ENCODE measurements at places on chromosomes 2 and 18.

DNA sequence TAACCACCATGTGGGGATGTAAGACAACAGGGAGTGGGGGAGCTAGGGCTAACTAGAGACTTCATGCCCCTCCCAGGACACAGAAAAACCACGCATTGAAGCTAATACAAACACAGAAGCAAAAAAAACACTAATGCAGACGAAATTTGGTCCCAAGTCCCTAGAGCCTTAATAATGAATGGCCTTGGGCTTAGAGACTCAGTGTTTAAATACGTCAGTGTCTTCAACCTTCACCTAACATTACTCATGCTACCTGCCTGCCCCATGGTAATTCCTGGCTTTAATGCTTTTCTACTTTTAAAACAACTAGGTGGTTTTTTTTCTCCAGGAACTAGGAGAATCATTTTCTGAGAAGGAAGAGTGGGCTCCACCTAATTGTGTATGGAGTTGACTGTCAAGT, 64.1 kb upstream of the ITSN2 start:
- no peak for DNase-seq

- DNase-seq, result no peak
These were observed 1229.1 kb upstream of the ACVR2A start for GRCh38 chr2:146615778-146616177.

GRCh38 chr18:65632236-65632635, 118.6 kb upstream of the CDH7 start:
- no peak for DNase-seq

DNA sequence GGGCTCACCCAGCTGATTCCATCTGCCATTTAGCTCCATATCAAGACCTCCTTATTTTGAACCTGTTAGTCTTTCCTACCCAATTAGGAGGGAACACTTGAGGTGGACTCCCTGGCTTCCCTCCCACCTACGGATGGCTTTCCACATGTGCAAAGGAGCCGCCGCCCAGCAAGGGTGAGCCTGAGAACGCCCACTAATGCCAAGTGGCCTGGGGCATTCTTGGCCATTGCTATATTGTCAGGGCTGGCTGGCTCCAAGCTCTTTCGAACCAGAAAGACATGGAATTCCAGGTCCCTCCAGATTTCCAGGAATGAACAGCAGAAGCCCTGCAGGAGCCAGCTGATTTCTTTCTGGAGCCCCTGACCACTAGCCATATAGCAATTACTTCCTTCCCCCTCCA, 196.2 kb downstream of the SMAD7 start:
- DNase-seq, result no peak

DNA sequence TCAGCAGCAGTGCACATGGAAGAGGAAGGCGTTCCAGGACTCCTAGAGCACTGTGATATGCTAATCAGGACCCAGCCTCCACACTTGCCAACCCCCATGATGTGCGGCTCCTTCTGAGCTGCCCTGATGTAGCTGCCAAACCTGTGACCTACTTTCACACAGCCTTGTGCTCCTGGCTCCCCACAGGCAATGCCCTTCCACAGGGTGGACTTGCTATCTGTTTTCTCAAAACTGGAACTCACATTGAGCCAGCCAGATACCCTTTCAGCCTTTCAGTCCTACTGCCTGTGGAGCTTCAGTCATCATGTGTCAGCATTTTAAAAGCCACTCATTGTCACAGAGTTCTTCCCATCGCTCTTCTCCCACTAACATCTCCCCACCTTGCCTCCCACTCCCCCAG, 181.6 kb downstream of the AFF3 start:
- no peak for DNase-seq

DNA sequence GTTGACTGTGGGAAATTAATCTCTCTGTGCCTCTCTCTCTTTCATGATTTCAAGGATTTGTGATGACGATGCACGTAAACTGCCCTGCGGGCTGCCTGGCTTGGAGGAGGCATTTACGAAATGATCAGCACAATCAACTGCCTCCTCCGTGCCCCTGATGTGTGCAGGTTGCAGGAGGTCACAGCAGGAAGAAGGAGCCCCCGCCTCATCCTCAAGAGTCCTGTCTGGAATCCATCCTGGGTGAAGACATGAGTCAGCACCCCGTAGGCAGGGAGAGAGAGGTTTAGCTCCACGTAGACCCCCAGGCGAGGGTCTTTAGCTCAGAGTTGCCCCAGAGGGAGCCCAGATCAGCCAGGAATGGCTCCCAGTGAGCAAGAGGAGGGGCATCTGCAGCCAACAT, 17.1 kb upstream of the TEX51 start:
- DNase-seq, result no peak

DNA sequence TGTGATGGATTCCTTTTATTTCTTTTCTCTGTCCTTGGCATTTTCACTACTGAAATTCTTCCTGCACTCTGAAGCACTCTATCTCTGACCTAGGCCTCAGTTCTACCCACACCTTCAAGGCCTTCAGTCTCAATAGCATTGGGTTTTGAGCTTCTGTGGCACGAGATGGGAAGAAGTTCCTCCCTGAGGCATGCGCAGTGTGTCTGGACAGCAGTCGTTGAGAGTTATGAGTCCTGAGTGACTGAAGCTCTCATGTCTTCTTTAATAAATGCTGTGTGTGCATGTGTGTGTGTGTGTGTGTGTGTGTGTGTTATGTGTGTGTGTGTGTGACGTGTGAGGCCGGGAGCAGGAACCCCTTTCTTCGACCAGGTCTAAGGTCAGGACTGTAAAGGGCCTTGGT, 95.8 kb upstream of the DAPL1 start:
- DNase-seq, result no peak

- DNase-seq, result no peak
These were observed 199.2 kb upstream of the TNP1 start for GRCh38 chr2:217058791-217059755.

DNA sequence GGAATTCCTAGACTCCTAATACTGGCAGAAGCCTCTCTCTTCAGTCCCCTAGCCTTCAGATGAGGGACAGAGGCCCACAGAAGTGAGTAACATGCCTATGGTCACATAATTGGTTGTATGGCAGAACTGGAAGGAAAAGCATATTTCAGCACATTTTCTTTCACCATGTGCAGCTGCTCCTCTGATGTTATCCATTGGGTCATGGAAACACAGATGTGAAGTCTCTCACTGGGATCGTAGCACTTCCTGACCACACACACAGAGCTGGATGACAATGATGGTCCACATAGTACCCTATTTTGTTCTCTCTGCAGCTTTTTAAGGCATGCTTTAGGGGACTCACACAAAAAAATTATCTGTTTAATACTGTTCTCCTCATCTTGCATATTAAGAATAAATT, 24.5 kb downstream of the MYO3B start:
- no peak for DNase-seq

DNA sequence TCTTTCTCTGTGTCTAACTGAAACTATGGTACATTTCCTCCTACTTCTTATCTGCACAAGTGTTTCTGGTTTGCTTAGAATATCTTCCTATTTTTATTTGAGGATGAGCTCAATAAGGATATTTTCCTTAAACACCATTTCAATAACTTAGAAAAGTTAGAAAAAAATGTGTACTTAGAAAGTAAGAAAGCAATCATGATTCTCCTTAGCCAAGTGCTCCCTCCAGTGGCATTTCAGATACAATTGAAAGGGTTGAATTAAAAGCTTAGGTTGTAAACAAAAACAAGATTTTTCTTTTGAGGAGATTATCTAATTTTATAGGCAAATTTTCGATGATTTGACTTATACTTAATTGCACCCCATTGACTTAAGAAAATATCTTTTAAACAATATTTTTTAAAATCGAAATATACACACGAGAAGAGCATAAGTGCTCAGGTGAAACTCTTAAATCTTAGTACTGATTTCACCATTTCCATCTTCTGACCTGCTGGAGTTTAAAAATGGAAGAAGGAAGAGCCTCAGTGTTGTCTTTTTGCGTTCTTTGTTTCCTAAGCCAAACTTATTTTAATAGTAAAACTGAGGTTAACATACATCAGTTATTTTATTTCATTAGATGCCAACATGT, 26.9 kb downstream of the C18orf63 start:
- peak; percentile 60 for DNase-seq

DNA sequence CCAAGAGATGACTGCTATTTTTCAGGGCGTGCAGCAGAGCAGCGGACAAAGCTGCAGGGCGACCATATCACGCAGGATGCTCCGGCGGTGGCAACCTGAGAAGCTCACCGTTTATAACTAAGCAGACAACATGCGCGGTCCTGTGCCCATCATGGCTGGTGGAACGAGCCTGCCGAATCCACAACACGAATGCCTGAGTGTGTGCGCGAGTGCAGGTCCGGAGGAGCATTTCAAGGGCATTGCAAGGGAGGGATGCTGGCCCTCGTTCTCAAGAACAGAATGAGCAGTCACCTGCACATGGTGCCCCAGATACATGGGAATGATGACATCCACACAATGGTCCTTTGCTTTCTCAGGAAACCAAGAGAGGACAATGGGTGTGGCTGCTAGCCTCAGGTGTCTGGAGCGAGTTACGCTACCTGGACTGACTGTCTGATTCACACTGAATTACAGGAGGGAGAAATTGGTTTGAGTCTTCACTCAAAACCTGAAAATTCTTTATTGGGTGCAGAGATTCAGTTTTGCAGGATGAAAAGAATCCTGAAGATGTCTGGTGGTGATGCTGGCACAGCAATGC, 39.8 kb downstream of the TBC1D8 start:
- no peak for DNase-seq

- no peak for DNase-seq
These were observed 4.3 kb downstream of the MCEE start for GRCh38 chr2:71125506-71126294.

DNA sequence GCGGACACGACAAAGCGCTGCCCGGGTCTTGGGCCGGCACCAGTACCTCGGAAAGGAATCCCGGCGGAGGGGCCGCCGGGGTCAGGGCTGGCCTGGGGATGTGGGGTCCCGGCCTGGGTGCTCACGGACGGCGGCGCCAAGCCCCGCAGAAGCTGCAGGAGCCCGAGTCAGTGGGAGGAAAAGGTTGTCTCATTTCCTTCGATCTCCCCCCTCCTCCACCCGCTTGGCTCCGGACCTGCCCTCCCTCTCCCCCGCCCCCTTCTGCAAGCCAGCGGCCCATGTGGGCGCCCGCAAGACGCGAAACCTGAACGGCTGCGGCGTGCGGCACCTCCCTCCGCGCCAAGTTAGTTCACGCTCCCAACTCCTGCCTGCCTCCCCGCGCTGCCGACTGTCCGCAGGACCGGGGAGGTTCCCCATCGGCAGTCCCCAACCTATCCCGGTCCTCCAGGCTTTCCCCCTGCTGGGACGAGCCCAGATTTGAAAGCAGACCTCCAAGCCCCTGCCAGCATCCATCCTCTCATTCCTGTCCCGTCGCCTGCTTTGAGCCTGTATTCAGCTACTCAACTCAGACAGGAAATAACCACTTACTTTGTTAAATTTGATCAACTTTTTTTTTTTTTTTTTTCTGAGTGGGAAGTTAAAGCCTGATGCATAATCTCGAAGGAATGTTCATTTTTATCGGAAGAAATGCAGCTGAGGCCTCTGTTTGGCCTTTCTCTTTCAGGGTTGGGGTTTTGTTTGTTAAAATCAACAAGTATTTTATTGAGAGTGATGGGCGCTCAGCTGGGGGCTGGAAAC, at the start of gene EVA1A:
Gene EVA1A, minus strand, starts transcription at position 172 of the 798 bp plus-strand sequence. CDS start 42,799 bp downstream, outside the sequence.
- DNase-seq, result peak; percentile 58

DNA sequence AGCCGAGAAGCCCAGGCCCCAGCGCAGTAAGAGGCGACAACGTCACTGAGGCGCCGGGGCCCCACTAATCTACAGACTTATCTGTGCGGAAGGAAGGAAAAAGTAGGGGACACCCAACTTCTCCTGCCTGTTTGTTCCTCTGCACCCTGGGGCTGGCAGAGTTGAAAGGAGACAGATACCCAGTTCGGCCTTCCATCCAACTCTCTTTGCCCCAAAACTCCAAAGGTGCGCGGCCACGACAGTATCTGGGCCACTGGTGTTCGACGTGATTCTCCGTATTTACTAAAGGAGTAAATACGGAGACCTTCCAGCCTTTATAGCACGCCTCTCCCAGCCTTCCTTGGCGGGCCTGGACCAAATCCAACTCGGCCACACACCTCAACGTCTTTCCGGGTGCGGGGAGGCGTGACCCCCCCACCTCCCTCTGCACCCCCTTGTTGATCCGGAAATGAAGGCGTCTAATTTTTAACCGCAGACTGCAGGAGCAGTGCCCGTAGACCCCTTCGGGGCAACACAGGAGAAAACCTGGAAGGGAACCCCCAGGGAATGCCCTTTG, 1.6 kb downstream of the SMAD7 start:
- DNase-seq, result peak; percentile 57

GRCh38 chr2:118048401-118048800, 34.5 kb upstream of the CCDC93 start:
- no peak for DNase-seq

- DNase-seq, result no peak
These were observed 29.4 kb downstream of the PDCL3 start for GRCh38 chr2:100592226-100592625.

- no peak for DNase-seq
These were observed 15.2 kb downstream of the BCL2L11 start for GRCh38 chr2:111135910-111136297.

DNA sequence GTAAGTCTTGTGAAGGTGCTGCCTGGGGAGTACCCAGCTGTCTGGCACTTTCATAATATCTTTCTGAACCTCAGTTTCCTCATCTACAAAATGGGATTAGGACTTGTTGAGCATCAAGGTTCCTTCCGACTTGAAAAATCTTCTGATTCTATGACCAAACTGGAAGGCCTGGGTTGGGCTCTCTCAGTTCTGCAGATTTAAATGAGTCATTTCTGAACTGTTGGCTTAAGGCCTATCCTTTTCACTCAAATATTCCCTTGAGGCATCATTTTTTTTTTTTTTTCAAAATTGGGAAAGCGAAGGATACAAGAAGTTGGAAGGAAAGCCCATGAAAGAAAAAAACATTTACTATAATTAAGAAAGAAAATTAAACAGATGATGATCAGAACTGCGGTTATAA, 40.8 kb upstream of the CYP1B1 start:
- DNase-seq, result peak; percentile 90

All from MCF 10A (cell line).